ENCODE measurements at places on chromosomes 7 and 10.

GRCh38 chr10:98154076-98154475, 19.6 kb downstream of the R3HCC1L start:
- DNase-seq: no peak

GRCh38 chr7:155947051-155947450, 134.8 kb upstream of the SHH start:
- DNase-seq: no peak

GRCh38 chr10:111122127-111122526, 45.3 kb downstream of the ADRA2A start:
- DNase-seq: no peak

- DNase-seq: no peak
These were observed 146.3 kb downstream of the OTUD1 start for GRCh38 chr10:23585186-23585585.

DNA sequence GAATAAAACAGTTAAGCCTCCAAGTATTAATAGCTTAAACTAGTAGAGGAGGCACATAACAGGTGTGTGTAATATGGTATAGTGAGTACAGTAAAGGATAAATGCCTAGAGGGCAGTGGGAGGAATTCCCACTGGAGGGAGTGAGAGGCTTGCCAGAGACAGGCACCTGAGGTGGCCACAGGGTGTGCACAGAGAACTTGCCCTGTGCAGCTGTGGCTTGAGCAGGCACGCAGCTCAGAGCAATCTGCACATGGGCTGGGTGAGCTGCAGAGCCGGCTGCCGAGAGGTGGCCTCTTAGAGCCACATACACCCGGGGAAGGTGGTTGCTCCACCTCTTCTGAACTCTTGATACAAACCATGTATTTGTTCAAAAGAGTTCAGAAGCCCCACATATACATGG, 237.1 kb downstream of the COBL start:
- no peak for DNase-seq

GRCh38 chr7:91193141-91193540, 71.1 kb upstream of the FZD1 start:
- no peak for DNase-seq

GRCh38 chr10:87931836-87932230, 68.4 kb downstream of the PTEN start:
- DNase-seq: no peak

All from cortex of kidney (tissue), 1 donor.